ENCODE measurements at places on chromosomes 5 and 9.

DNA sequence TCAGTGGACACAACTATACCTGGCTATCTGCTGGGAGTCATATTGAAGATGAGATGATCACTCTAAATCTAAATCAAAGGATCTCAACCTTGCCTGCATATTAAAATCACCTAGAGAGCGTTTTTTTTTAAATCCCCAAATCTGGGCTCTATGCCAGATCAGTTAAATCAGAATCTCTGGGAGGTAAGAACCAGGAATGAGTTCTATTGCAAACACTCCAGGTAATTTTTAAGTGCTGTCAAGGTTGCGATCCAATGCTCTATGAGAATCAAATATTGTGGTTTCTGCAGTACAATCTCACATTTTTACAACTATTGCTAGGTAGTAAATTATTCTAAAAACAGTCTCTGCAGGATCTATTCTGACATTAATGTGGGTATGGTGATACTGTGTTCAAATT is 202.3 kb upstream of the OR13F1 start:
- no peak for DNase-seq

DNA sequence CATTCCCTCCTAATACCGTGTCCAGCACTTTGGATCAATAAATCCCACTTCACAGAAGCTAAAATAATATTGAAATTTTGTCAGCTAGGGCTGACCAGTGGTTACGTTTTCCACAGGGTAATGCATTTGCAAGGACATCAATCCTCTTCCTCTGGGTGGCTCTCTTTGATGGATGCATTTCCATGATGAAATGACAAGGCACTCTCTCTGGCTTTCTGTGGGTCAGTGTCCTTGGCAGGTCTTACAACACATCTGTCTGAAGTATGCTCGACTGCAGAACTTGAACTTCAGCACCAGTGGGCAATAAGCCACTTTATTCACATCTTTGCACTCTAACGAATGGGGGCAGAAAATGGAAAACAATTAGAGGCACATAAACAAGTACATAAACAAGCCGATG is 330.1 kb downstream of the ADAMTS6 start:
- no peak for DNase-seq

GRCh38 chr5:163916861-163917260 is 411.4 kb downstream of the MAT2B start:
- DNase-seq = no peak

DNA sequence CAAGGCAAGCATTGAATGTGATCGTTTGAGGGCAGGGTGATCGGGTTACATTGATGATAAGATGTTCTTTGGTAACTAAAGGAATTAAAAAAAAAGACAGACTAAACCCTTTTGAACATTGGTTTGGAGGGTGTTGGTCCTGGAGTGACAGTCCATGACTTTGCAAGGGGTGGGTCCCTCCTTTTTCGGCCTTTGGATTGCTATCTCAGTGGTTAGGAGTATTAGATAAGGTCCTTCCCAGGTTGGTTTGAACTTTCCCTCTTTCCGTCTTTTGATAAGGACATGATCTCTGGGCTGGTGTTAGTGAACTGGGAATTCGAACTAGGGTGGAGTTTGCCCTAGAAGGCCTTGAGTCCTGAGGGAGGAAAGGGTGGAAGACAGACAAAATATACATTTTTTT is 5.4 kb upstream of the ABO start:
- no peak for DNase-seq

DNA sequence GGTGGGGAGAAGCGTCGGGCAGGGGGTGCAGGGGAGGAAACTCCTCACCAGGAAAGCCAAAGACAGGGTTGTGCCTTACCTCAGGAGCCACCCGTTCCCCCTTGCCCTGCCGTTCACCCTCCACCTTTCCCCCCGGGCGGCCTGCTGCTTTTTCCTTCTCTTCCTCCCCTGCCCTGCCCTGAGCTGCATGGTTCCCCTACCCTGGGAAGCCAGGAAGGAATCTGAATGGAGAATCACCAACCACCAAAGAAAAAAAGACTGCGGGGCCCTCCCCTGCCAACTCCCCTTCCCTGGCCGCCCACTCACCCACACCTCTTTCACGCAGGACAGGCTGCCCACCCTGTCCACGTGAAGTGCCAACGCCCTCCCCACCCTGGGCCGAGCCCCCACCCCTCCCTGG is 820 bp upstream of the NFX1 start:
- DNase-seq = peak; percentile 44

GRCh38 chr5:136030956-136031611 is 2.3 kb downstream of the TGFBI start:
- no peak for DNase-seq

GRCh38 chr5:159415301-159415937 is 85.1 kb upstream of the IL12B start:
- no peak for DNase-seq

DNA sequence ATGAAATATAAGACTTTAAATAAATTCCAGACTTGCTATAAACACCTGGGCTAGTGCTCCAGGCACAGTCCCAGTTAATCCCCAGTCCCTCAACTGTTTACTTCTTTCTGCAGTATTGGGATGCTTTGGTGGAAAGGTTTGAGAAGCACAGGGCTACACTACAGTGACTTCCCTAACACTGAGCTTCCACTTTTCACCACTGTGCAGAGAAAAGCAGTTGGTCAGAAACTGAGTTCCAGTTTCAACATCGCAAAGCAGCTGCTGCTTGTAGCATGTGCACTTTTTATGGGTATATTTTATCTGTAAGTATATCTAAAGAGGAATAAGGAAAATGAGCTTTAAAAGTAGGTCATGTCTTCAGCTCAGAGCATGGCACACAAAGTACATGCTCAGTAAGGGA is 339.7 kb downstream of the NTRK2 start:
- DNase-seq = no peak

GRCh38 chr9:112180387-112180881 is 5.3 kb upstream of the SUSD1 start:
- no peak for DNase-seq

GRCh38 chr5:129716651-129717050 is 31.2 kb upstream of the MINAR2 start:
- DNase-seq = no peak

DNA sequence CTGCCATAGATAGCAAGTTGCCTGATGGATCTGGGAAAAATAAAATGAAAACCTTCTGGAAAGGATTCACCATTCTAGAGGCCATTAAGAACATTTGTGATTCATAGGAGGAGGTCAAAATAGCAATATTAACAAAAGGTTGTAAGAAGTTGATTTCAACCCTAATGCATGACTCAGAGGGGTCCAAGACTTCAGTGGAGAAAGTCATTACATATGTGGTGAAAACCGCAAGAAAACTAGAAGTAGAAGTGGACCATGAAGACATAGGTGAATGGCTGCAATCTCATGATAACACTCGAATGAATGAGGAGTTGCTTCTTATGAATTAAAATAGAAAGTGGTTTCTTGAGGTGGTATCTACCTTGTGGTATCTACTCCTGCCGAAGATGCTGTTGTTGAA is 86.6 kb downstream of the GABRA1 start:
- DNase-seq = no peak

- DNase-seq = no peak
Measured at GRCh38 chr5:95599252-95599651, 20.6 kb upstream of the GPR150 start.

- no peak for DNase-seq
Measured at GRCh38 chr5:5904113-5904512, 474.2 kb downstream of the MED10 start.

DNA sequence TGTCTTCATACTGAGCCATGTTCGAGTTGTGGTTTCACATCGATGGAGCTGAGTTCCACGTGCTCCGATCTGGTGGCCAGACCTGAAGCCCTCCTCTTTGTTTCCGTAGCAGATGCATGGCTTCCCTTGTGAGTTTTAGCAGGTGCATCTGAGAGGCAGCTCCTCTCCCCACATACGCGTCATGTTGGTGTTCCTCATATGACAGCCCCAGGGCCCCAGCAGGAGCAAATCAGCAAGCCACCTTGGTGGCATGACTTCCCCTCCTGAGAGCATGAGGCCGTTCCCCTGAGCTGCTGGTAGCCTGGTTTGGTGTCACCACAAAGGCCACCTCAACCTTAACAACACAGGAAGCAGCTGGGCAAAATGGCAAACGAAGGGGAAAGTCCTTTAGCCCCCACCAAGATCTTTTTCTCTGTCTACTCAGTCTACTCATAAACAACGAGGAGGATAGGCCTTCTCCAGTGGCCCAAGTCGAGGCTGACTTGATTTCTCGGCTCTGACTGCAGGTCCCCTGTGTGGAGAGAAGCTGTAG is 5.9 kb downstream of the CYFIP2 start:
- DNase-seq = peak; percentile 66

- no peak for DNase-seq
Measured at GRCh38 chr9:94941211-94941875, 214.8 kb downstream of the AOPEP start.

- DNase-seq = no peak
Measured at GRCh38 chr5:175847503-175847902, 23.9 kb upstream of the CPLX2 start.

GRCh38 chr5:133932441-133933168 is 35.8 kb downstream of the C5orf15 start:
- DNase-seq = no peak
